ENCODE measurements at places on chromosomes 11 and 22. TPM values are rescaled to one million over a fixed set of nuclear protein-coding genes. Genes with fewer than 3 reads are reported as not detected.

Gene TTC36
- 1.3 TPM for total RNA-seq

Gene DDIAS
- total RNA-seq = 0.87 TPM

Gene CLP1
- total RNA-seq = 13.1 TPM

Gene APOBEC3H
- total RNA-seq = 0.51 TPM

Gene RFPL3
- total RNA-seq = not detected

DNA sequence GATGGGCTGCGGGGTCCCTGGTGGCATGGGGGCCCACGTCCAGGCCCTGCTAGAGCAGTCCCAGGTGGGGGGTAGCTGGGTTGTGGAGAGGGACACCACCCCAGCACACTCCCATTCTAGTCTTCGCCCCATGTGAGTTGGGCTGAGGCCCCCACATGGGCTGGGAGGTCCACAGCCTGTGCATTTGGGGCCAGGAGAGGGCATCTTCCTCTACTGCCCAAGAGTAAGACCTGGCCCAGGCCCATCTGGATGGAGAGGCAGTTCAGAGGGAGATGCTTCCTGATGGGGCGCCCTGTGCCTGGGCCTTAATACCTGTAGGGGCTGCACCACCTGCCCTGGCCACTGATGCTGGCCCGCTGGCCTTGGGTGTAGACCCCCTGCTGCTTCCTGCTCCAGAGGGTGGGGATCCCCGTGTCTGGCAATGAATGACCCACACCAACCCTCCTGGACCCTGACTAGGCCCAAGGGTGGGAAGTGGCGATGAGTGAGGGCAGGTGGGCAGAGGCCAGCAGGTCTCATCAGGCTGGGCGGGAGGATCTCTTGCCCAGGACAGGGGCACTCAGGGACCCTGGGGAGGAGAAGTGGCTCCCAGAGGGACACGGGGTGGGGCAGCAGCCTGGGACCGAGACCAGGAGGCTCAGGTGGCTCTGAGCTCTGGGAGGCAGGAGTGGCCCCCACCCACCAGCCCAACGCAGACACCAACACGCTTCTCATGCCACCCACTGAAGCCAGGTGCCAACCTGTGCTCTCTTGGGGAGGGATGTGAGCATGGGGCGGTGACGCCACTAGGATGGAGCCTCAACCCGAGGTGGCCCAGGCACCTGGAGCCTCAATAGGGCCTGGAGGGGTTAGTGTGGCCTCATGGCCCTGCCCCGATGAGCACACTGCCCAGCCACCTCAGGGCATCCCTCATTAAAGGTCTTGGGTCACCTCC, 17.4 kb upstream of the GNB1L start:
- DNase-seq = peak; percentile 46

GRCh38 chr11:113690619-113691569, 15.2 kb downstream of the TMPRSS5 start:
- DNase-seq = peak; percentile 63

DNA sequence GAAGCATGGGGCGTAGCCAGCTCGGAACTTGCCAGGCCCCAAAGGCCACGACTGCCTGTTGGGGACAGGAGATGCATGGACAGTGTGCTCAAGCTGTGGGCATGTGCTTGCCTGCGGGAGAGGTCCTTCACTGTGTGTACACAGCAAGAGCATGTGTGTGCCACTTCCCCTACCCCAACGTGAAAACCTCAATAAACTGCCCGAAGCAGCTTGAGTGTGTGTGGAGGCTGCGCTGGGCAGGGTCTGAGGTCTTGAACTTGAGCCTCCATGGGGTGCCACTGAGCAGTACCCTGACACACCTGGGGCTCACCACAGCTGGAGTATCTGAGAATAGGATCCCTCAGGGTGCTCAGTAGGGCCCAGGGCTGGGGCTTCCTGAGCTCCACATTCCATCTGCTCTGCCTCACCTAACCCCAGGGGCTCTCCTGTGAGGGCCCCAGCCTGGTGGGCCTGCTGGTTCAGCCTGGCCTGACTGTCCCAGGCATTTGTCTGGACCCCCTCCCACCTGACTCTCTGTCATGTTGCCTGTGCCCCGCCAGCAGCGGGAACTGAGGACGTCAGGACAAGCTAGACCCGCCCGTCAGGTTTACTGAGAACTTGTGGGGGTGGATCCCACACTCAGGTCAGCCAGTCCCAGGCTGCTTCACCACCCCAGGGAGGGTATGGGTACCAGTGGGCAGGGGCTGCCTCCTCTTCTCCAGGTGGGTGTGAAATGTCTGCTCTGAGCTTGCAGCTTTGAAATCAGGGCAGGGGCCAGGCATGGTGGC, 3.2 kb downstream of the RASSF7 start:
- DNase-seq = no peak

DNA sequence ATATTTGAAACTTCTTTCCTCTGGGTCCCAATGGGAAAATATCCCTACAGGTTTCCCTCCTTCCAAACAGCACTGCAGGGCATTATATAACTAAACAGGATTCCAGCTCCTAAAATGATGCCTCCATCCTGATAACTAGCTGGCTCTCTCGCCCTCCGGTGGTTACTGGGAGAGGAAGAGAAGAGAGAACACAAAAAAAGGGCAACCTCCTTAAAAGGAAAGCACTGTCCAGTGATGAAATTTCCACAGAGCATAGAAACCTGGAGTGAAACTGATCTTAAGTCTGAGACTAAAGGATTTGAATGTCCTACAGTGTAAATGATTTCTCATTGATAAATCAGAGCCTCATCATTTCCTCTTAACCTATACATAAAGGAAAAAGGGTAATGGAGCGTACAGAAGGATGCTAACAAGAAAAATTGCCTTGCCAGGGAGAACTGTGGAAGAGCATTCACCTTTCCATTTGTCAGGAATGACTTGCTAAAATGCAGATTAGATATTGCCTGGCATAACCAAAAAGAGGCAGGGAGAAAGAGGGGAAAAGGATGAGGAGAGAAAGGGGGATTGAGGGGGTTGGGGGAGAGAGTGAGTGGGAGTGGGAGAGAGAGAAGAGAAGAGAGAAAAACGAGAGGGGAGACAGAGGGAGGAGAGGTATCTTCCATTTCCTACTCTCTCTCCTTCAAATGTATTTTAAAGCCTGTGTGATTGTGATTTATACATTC, 121.3 kb downstream of the APOL5 start:
- no peak for DNase-seq

DNA sequence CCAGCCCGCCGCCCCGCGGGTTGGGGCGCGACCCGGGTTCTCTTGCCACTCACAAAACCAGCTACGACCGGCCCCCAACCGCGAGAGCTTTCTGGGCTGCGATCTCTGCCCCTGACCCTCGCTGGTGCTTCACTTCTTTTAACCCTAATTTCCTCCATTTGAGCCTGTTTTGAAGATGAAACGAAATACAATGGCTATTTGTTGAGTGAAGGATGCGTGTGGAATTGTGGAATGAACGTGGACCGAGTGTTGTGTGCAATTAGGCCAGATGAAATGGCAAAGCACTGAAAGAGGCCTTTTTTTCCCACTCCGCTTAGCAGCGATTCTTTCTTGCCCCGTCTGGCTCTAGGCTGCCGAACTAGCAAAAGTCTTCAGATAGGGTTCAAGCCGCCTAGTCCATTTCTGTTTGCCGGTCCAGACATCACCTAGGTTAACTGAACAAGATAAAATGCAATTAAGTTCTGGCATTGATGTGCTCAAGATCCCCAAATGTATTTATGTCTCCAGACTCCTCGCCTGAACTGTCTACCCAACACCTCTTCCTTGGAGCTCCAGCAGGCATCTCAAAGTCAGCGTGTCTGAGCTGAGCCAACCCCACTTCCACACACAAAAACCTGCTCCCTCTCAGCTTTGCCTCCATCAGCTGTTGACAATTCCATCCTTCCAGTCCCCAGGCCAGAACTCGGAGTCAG, 471 bp upstream of the TMEM184B start:
- no peak for DNase-seq

GRCh38 chr11:108302121-108302785, 79.4 kb downstream of the ATM start:
- no peak for DNase-seq

DNA sequence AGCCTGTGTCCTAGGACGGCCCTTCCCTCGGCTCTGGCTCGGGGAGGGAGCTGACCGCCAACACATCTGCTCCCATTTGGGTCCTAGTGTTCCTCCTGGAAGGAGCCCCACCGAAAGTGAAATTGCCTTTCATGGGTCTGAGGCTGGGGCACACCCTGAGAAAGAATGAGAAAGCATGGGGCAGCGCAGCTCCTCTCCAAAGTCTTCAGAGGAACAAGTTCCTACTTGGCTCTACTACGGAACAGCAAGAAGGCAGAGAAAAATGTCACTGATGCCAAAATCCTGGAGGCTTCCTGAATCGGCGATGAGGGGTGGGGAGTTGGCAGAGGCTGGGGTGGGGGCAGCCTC, 41.5 kb upstream of the MYEOV start:
- DNase-seq = no peak

DNA sequence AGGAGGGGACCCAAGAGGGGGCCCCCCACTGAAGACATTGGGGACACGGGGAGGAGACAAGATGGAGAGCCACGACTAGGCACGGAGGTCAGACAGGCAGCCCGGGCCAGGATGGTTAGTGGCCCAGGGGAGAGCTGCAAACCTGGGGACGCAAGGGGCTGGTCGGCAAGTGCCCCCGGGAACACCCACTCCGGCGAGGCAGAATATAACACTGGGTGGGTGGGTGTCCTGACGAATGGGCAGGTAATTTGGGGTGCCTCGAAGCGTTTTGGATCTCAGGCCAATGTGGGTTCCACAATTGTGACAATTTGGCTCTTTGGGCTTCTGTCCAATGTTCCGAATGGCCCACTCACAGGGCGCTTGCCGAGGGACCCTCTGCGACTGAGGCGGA, 9.9 kb downstream of the IGF2 start:
- peak; percentile 9 for DNase-seq

DNA sequence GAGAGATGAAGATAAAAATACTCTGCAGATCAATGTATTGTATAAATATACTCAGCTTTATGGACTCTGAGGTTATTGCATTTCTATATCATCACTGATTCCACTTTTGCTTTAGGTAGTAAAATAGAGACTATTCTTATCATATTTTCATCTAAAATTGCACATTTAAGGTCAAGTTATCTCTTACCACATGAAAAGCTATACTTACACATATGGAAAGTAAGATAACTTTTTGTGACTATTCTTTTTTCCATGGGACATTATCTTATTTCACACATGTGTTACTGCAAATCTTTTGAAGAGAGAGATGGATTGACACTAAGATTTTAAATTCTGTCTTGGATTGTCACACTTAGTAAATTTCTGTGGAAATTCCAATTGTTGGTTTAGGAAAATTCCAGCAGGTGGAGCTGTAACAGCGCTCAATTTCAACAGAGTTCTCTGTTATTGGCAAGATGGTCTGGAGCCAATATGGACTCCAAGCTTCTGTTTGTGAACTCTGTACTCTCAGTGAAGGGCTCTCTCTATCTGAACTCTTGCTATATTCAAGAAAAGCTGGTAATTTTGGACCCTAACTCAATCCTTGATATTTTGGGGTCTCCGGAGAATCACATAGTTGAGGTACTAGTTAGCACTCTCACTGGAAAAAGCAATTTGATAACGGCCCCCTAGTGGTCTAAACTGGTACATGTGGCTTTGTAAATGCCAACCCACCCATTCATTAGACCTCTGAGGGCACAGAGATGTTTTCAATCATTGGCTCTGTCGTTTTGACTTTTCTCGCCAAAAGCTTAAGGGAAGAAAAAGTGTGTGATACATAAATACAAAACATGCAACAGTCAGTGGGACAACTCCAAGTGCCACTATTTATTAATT, 429.7 kb downstream of the ETS1 start:
- DNase-seq = no peak

- no peak for DNase-seq
Measured at GRCh38 chr11:123381149-123381548, 48.9 kb upstream of the GRAMD1B start.

DNA sequence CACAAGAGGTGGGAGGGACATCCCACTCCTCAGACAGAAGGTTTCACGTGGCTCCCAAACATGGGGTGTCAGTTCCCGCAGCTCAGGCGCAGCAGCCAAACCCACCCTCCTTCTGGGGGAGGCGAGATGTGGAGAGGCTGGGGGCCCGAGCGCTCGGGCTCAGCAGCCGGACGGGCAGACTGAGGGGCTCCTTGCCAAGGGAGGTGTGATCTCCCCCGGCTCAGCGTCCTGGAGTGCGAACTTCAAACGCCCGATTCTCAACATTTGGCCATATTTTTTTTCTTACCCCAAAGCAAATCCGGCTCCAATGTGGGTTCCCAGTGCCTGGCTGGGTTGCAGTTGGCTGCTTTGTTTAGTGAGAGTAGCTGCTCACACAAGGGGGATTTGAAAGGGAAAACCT, 477.9 kb downstream of the MN1 start:
- DNase-seq = no peak

GRCh38 chr11:130737866-130738431, 178.3 kb downstream of the SNX19 start:
- peak; percentile 51 for DNase-seq

- no peak for DNase-seq
Measured at GRCh38 chr11:120839846-120840402, 184.0 kb upstream of the TBCEL start.

DNA sequence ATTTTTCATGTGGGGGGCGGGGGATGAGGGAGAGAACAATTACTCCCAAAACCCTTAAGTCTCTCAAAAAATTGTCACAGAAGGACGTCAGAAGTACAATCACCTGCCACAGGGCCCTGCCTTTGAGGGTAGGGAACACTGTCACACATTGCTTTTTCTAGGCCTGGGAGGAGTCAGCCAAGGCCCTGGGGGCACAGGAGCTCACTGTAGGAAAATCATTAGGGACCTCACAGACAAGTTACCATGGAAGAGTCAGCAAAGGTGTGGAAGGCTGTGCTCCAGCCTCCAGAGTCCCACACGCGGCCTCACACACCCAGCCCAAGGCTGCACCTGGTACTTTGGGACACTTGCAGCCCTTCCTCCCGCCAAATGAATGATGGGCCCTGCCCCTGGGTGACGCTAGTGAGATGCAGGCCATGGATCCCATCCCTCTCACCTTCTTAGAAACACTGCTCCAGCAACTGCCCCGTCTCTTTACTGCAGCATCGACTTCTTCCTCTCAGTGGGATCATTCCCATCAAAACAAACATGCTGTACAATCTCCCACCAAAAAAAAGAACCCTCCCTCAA, 3.3 kb downstream of the PLEKHA7 start:
- no peak for DNase-seq

DNA sequence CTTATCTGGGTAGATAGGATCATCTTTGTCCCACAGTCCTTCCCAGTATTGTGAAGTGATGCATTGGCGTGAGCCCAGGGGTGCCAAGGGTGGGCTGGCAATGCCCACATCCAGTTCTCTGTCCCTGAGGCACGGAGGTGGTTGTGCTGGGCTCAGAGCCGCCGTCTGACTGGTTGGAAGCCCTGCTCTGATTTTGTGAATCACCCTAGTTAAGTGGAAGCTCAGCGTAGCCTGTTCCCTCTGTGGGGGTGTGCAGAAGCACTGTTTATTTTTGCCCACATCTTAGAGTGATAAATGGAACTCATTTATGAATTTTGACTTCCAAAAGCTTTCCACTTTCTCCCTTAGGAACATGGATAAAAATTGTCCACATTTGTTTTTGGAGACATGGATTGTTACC, 13.6 kb downstream of the BCR start:
- DNase-seq = no peak

Data from mucosa of descending colon (tissue), 3 donors.